ENCODE measurements at places on chromosomes 2 and 18.

- DNase-seq = no peak
Measured at GRCh38 chr2:164711766-164712138, 90.5 kb upstream of the GRB14 start.

- no peak for DNase-seq
Measured at GRCh38 chr2:46014911-46015654, 282.1 kb upstream of the EPAS1 start.

- no peak for DNase-seq
Measured at GRCh38 chr2:152222975-152223637, 47.5 kb upstream of the STAM2 start.

DNA sequence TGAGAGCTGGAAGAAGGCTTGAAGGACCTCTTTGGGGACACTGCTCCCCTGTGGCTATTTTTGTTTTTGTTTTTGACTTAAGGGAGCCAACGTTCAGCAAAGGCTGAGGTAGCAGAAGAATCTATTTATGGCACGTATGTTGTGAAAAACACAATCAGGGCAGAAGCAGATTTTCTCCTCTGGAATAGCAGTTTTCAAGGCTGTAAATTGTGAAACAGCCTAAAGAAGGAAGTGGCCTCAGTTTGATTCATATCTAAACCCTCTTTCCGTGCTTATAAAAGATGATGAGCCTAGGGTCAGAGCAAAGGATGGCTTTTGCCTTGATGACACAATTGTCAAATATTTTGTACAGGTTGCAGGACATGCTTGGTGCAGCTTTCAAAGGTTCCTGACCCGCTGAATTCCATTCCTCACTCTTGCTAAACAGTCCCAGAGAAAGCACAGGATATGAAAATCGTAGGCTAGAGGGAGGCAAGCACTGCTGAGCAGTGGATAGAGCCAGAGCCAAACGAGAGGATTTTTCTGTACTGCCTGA lies 106.2 kb upstream of the DLX2 start:
- no peak for DNase-seq

GRCh38 chr2:119486886-119487285 lies 37.4 kb downstream of the SCTR start:
- DNase-seq = no peak
